ENCODE measurements at places on chromosomes 7 and 10. TPM values are rescaled to one million over a fixed set of nuclear protein-coding genes. Genes with fewer than 3 reads are reported as not detected.

ACBD7 gene
- 1.7 TPM for total RNA-seq

TACC2 gene
- total RNA-seq, result 23.4 TPM

PNLIPRP3 gene
- not detected for total RNA-seq

FZD1 gene
- total RNA-seq, result 3.8 TPM

TAS2R41 gene
- not detected for total RNA-seq

PYROXD2 gene
- 3.5 TPM for total RNA-seq

NUTM2A gene
- 0.14 TPM for total RNA-seq

FEZF1 gene
- not detected for total RNA-seq

SCIN gene
- 0.13 TPM for total RNA-seq

EVX1 gene
- total RNA-seq, result not detected

PHKG1 gene
- 0.27 TPM for total RNA-seq

P4HA1 gene
- total RNA-seq, result 141 TPM

ERVW-1 gene
- total RNA-seq, result not detected

BICC1 gene
- total RNA-seq, result 3.9 TPM

CACNA2D1 gene
- total RNA-seq, result 102 TPM

FAM131B gene
- 0.93 TPM for total RNA-seq

XRCC2 gene
- total RNA-seq, result 17.3 TPM

NYAP1 gene
- total RNA-seq, result 2.7 TPM

PLAU gene
- 26.0 TPM for total RNA-seq

HTR5A gene
- not detected for total RNA-seq

OR2A7 gene
- total RNA-seq, result 0.27 TPM

Measured in thoracic aorta endothelial cell (primary cell).